ENCODE measurements at places on chromosomes 4 and X.

- DNase-seq: no peak
Observed at GRCh38 chr4:141388481-141388880, 167.8 kb downstream of the ZNF330 start.

DNA sequence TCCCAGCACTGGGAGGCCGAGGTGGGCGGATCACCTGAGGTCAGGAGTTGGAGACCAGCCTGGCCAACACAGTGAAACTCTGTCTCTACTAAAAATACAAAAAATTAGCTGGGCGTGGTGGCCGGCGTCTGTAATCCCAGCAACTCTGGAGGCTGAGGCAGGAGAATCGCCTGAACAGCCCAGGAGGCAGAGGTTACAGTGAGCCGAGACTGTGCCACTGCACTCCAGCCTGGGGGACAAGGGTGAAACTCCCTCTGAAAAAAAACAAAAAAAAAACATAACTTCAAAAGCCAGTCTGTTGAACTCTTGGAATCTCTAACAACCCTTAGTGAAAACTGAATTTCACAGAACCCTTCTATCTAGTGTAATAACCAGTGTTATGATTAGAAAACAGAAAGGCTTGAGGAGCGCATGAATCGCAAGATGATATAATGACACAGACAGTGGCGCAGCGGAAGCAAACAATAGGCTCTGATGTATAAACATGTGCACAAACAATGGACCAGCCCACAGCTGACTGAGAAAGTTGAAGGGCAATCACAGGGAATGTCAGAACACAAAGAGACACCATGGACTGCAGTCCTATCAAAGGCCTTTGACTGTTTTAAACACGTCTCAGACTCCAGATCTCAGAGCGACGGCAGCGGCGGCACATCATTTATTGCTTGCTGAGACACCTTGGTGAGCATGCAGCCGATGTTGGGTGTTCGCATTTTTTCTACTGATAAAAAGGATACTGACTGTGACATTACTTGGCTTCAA, 81.6 kb downstream of the NSUN7 start:
- DNase-seq: no peak

DNA sequence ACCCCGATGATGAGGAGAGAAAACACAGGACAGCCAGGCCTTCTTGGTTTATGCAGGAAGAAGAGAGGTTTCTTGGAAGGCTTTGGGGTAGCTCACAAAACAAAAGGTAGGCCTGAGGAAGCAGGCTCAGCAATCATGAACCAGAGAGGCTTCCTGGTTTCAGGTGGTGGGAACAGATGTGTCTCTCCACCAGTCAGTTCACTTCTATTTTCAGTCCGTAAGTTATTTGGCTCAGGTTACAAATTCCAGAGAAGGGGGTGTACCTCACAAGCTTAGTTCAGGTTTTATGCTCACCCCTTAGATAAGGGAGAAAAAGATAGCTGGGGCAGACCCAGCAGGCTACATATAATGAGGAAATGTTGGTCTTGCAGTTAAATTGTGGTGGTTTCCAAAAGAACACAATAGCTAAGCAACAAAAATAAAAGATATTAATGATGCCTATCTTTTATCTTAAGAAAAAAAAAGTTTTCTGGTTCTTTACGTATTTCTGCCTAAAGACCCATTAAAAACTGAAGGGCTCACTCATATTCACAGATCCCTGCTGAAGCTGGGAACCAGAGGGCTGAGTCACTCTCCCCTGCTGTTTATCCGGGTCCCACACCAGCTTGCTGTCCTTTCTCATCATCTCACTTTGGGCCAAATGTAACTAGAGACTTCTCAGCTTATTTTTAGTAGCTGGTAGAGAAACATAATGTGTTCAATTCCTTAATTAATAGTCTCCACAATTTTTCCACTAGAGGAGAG, 177.0 kb downstream of the CAMK2D start:
- DNase-seq: no peak

GRCh38 chrX:39398963-39399261, 597.7 kb downstream of the MID1IP1 start:
- DNase-seq: no peak

DNA sequence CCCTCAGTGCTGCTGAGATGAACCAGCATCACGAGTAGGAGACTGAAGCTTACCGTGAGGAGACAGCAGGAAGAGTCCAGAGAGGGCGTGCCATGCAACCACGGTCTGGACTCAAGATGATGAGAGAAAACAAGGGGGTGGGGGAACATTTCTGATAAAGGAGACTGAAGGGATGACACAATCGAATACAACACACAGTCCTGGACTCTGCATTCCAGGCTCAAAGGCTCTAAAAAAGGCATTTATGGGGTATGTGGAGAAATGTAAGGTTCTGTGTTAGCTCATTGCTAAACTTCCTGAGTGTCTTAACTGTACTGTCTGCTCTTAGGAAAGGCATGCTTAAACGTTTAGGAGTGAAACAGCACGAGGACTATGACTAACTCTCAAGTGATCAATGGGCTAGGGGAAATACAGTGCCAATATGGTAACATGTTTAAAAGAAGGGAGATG, 20.6 kb upstream of the IRAK1 start:
- no peak for DNase-seq

Data from stimulated activated naive CD8-positive, alpha-beta T cell treated with anti-CD3 and anti-CD28 coated beads, Interleukin-15, Interleukin-2, amounts not matched to agents 100 U/mL and 50 U/mL, for 24 hours (primary cell).